Neuronal stem cell (in vitro differentiated cells): ENCODE measurements at places on chromosomes 3 and 15.

GRCh38 chr15:69920221-69920620 lies 177.5 kb downstream of the TLE3 start:
- DNase-seq = no peak

DNA sequence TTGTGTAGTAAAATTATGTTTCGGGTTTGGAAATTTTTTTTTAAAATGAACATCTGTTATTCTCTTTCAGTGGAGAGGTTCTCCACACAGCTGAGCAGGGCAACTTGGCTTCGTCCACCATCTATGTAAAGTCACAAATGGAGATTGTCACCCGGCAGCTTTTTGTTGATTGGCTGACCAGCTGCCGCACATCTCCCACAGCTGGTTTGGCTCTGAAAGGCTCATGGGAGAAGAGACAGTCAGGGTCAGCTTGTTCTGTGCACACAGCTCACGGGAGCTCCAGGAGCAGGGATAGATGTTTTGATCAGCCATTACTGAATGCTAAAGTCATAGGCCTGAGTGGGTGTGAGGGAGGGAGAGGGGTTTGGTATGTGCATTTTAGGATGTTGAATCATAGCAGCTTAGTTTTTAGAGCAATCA lies 12.9 kb upstream of the CCDC80 start:
- DNase-seq = no peak

DNA sequence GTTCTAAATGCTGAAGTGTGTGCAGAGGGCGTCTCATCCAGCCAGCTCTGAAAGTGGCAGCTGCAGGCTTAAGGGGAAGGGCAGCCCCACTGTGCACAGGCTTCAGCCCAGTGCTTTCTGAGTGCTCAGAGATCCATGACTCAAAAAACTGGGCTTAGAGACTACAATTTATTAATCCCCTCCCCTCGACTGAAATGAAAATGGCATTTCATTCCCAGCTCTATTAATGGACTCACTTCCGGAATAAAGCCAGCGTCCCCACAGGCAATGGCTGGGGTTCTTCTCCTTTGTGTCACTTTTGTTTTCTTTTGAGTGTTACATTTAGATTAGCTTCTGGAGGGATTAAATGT lies 55.5 kb upstream of the PLXNA1 start:
- no peak for DNase-seq

- DNase-seq = no peak
Measured at GRCh38 chr3:129288446-129288845, 9.8 kb downstream of the HMCES start.

DNA sequence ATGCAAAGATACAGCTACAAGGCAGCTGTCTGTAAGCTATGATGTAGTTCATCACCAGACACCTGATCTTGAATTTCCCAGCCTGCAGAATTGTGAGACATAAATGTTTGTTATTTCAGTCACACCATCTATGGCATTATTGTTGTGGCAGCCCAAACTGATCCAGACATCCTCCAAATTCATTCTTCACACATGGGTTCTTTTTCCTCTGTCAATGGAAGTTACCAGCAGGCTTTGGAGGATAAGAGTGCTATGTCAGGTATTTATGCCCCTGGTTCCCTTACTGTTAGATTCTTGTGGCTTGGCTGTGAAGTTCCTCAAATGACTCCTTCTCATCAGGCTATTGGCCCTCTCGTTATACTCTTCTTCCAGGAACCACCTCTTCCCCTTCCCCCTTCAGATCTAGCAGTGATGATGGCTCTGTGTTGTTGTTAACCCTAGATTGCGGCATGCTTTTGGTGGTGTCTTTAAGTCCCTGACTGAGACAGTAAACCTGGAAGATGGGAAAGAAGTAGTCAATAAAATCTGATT lies 91.0 kb upstream of the CHMP2B start:
- no peak for DNase-seq

- DNase-seq = no peak
Measured at GRCh38 chr3:74546426-74546825, 68.0 kb downstream of the CNTN3 start.

GRCh38 chr15:49088996-49089395 lies 42.8 kb upstream of the SECISBP2L start:
- DNase-seq = no peak

GRCh38 chr3:27680517-27681246 lies 41.4 kb downstream of the EOMES start:
- DNase-seq = peak; percentile 52

- DNase-seq = no peak
Measured at GRCh38 chr3:34361921-34362320, 563.5 kb downstream of the PDCD6IP start.

DNA sequence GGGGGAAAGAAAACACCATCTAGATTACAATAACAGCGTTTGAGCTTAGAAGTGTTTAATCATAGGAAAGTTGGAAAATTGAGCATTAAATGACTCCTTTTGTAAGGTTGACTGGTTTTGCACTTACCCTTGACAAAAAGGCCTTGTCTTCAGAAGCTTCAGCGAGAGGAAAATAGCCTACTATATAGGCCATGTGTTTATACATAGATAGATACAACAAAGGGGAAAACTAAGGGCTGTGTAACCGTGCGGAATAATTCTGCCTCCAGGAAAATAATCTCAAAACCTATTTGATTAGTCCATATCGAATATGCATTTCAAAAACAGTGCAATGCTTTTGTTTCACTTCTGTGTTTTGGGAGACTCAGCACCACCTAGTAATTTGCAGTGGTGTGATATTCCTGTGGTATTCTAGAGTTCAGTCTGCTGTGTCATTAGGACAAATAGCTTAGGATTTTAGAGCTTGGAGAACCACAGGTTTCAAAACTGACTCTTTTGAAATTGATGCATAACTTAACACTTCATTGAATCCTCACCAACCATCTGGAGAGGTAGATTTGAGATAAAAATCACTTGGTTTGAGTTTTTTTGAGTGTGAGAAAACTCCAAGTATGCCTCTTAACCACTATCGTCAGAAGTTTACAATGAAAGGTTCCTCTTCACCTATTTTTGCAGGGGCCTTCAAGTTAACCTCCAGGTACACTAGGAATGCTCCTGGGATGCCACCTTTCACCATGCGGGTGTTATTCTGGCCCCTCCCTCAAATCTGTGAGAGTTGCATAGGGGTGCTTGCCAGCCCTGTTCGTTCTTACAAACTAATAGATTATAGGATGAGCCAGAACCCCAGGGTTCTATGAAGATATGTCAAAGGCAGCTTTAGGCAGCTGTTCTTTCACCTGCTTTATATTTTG lies 1.9 kb downstream of the ARHGAP31 start:
- DNase-seq = no peak

- DNase-seq = no peak
Measured at GRCh38 chr15:90681056-90681455, 36.1 kb upstream of the BLM start.

- no peak for DNase-seq
Measured at GRCh38 chr15:67307156-67307555, 52.6 kb downstream of the IQCH start.

DNA sequence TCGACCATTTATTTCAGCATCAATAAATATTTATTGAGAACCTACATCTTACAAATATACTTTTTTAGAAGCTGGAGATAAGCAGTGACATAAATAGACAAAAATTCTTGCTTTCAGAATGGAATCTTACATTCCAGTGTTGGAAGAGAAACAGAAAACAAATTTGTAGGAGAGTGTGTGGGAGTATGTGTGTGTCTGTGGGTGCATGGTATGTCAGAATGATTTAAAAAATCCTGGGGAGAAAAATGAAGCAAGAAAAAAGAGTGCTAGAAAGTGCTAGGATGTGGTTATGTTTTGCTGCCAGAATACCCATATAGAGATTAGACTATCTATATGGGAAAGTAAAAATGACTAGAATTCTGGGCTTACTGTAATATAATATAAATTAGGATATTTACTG lies 561.7 kb upstream of the SGO1 start:
- DNase-seq = no peak

- DNase-seq = no peak
Measured at GRCh38 chr15:69573815-69574475, 121.3 kb downstream of the RPLP1 start.

GRCh38 chr3:98563661-98564281 lies 29.6 kb downstream of the CPOX start:
- no peak for DNase-seq

DNA sequence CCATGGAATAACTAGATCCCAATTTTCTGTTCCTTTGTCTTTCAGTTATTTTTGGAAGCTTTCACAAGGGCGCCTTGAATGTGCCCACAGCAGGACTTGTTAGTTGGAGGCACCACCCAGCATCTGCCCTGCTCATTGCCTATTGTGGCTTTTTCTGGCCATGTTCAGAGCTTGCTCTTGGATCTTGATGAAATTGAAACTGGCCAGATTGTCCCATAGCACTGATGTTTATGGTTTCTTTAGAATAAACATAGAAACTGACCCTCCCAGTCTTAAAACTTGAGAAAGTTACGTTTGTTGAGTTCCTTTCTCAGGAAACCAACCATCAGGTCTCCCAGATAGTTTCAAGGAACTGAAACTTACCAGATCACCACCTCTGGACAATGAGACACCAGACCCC lies 474.7 kb downstream of the IL5RA start:
- no peak for DNase-seq

- no peak for DNase-seq
Measured at GRCh38 chr3:128801779-128802380, 75.9 kb downstream of the RAB7A start.

DNA sequence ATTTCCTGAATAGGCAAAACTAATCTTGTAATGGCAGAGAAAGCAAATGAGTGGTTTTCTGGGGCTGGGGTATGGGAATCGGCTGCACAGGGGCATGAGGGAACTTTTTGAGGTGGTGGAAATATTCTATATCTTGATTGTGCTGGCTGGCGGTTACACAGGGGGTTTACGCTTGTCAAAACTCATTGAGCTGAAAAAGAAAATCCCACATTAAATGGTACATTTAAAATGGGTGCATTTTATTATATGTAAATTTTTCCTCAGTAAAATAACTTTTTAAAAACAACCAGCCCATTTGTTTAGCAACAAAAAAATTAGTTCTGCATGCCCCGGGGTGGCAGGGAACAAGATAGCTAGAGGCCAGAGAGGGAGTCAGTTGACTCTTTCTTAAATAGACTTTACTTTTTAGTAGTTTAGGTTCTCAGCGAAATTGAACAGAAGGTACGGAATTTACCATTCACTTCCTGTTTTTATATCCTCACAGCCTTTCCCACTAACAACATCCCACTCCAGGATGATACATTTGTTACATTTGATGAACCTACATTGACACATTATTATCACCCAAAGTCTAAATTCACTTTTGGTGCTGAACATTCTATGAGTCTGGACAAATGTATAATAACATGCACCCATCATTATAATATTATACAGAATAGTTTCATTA lies 41.2 kb upstream of the BCL2A1 start:
- DNase-seq = no peak

DNA sequence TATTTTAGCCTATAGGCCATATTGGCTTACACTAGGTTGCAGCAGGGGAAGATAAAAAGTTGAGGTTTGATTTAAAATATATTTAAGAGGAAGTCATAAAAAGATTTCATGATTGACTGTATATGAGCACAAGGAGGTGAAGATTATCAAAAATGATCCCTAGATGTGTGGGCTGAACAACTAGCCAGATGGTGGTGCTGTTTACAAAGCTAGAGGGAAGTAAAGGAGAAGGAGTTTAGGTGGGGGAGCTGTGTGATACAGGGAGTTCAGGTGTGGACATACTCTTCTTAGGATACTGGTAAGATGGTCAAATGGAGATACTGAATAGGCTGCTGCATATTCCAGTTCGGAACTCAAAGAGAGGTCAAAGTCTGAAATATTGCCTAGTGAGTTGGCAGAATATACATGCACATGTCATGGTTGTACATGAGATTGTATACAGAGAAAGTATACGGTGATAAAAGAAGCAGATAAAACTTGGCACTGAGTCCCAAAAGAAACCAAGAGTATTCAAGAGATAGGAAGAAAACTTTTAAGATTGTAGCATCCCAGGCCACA lies 727.8 kb downstream of the NLGN1 start:
- no peak for DNase-seq
